Choroid plexus epithelial cell (primary cell): ENCODE measurements at places on chromosomes 1 and 21.
A peak's percentile ranks its signal among the peaks of the same experiment; 100 is the strongest.

DNA sequence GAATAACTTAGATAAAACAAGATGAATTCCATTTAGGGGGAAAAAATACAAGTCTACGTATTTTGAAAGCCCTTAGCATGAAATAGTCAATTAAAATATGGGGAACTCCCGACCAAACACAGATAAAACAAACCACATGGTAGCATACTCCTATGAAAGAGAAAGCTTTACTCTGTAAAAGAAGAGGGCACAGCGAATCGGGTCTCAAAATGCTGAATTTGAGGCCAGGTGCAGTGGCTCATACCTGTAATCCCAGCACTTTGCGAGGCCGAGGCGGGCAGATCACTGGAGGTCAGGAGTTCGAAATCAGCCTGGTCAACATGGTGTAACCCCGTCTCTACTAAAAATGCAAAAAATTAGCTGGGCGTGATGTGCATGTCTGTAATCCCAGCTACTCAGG is 116.9 kb upstream of the TIAM1 start:
- no peak for DNase-seq

DNA sequence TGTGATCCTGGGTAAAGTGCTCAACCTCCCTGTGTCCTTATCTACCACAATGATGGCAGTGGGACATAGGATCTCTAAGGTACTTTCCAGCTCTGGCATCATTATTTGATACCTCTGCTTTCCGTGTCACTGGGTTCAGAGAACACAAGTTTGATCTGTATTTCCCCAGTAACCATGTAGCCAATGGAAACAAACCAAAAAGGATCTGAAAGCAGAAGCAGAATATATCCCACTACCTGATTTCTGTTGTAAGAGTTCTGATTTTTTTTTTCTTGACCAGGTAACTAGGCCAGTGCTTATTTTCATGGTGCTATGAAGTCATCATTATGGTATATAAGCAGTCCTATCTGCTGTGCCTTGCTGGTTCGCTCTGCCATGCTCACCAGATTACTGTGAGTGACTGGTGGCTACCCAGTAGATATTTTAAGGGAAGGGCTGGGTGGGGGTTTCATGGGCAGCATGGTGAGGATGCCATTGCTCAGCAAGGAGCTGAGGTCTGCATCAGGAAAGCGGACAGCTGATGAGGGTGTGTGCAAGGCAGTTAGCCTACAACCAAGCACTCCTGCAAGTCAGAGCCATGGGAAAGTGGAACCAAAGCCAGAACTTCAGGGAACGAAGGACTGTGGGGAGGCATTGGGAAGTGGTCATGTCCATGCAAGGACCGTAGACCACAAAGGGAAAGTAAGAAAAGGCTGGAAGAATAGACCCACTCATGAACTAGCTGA is 104.9 kb upstream of the EDEM3 start:
- no peak for DNase-seq

DNA sequence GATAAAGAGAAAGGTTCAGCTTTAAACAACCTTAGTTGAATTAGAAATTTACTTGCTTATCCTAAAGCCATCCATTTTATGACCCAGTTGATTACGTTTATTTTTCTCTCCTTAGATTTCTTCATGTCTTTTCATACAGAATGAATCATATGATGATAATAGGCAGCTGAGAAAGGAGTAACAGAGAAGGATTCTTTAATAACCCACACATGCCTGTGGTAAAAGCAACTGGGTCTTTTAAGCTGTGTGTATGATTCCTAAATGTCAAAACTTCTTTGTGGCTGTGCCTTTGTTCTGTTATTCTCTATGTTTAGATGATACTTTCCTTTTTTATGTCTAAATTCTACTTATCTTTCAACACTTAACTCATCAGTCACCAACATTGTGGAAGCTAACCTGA is 626.5 kb downstream of the NCAM2 start:
- DNase-seq: peak; percentile 80

DNA sequence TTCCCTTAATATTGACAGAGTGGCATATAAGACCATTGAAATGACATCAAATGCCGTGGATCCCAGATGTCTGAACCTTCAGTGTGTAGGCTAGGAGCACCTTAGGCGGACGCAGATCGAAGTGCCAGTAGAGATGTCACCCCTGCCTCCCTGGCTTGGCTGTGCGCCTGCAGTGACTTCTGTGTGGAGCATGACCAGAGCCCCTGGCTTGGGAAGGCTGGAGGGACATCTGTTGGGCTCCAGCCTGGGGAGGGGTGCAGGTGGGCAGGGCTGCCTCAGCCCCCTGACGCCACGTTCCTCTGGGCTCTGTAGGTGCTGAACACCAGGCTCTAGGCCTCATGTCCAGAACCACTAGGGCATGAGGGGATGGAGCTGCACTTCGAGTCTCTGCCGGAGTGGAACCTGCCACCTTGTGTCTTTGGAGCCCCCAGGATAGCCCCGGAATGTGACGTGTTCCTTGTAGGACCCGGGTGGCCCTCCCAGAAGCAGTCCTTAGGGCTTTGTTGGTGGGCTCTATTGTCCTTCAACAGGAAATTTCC is 103.8 kb downstream of the ADARB1 start:
- DNase-seq: no peak

DNA sequence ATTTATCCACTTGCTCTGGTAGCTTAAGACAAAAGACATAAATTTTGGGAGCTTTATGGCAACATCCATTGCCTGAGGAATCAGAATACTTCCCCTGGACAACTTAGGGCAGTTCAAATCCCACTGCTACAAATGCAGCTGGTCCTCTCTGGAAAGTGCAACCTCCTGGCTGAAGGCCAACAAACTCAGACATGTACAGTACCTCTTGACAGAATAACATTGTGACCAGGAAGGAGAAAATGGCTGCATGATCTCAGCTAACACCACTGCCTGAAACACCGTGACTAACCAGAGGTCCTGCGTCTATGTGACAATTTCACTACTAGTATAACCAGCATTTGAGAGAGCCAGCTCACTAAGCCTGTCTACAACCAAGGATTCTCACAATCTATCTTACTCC is 218.9 kb downstream of the CRB1 start:
- DNase-seq: peak; percentile 39

- no peak for DNase-seq
These were observed 1.8 kb upstream of the NPPB start for GRCh38 chr1:11860587-11860986.

DNA sequence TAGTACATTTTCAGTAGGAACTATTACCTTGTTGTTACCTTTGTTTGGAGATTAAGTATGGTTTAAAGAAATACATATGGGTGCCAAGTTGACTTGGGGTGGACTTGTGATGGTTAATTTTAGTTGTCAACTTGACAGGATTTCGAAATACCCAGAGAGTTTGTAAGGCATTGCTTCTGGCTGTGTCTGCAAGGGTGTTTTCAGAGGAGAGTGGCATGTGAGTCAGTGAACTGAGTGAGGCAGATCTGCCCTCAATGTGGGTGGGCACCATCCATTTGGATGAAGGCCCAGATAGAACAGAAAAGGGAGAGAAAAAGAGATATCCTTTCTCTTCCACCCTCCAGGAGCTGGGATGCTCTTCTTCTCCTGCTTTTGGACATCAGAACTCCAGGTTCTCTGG is 315.5 kb downstream of the GPATCH2 start:
- no peak for DNase-seq

- DNase-seq: no peak
These were observed 310 bp upstream of the SSR2 start for GRCh38 chr1:156021093-156021428.

- DNase-seq: no peak
These were observed 26.8 kb downstream of the GORAB start for GRCh38 chr1:170558731-170559130.

- no peak for DNase-seq
These were observed 594 bp downstream of the LUZP1 start for GRCh38 chr1:23168079-23168444.

DNA sequence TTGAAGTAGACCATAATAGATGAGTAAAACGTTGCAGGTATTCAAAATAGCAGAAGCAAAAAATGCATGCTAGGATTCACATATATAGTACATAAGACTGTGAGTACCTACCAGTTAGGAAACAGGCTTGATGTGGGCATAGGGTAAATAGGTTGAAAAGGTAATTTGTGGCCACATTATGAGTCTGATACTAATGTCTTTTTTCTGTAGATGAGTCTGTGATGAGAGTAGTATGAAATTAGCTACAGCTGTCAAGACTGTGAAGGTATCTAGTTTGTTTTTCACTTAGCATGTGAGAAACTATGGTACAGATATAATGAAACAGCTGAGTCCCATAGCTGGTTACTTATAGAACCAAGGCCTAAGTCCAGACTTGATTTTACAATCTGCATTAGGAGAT is 12.4 kb upstream of the SPATA1 start:
- DNase-seq: no peak

- peak; percentile 44 for DNase-seq
These were observed 4.6 kb downstream of the CTPS1 start for GRCh38 chr1:40984066-40984465.

- DNase-seq: peak; percentile 55
These were observed 9.6 kb downstream of the ZBTB17 start for GRCh38 chr1:15966081-15966955.

DNA sequence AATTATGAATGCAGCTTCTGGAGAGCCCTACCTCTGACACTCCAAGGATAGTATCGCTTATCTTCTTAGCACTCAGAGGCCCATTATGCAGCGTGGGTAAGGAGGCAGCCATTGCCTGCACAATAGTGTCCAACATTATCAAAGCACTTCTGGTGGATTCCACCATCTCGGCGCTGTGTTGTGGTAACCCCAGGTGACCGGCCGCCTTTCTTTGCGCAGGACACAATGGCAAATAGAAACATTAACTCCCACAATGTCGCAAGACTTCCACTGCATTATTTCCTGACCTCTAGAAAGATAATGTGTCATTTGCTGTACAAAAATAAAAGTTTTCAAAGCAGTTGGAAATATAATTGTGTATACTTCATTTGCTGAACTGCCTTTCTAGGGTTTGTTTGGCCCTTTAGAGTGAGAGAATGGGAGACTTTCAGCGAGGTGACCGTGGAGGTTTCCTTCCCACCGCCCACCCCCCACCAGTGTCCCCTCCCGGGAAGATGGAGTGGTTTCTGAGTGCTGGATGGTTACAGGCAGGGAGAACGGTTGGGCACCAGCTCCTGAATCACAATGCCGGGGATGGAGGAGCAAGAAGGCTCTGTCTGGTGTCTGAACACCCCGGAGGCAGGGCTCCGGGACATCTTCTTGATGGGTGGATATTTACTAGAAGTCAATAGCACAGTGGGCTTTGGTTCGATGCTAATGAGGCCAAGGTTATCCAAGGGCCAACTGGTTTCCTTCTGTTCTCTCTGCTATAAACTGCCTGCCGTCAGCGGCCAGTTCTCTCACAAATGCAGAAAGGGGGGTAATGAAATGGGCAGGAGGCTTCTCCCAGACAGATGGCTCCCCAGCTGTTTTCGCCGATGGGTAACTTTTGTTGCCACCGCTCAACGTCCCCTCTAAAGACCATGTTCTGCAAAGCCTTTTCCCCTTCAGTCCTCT is 215.4 kb upstream of the PROX1 start:
- DNase-seq: no peak

DNA sequence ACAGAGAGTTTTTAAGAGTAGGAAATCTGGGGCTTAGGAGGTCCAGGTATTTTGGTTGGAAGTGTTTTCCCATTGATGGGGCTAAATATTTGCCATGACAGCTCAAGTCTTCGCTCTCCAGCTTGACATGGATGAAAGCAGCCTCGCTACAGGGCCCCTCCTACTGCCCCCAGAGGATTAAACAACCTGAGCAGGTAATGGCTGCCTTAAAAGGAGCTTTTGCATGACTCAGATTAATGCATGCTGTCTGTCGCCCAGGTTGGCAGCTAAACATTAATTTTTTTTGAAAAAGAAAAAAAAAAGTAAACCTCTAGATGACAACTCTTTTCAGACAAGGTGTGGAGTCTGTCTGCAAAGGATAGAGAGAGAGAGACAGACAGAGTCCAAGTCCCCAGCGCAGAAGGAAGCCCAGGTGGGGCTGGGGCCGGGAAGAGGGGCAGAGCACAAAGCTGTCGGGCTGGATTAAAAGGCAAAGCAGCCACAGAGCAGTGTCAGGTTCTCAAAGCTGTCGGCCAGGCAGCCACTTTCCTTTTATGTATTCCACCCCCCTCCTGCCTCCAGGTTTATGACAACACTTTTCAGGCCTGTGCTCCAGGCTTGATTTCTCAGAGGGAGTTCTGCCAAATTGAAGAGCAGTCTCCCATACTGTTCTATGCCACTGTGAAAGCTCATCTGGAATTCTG is 127.9 kb downstream of the CLIC6 start:
- DNase-seq: no peak

DNA sequence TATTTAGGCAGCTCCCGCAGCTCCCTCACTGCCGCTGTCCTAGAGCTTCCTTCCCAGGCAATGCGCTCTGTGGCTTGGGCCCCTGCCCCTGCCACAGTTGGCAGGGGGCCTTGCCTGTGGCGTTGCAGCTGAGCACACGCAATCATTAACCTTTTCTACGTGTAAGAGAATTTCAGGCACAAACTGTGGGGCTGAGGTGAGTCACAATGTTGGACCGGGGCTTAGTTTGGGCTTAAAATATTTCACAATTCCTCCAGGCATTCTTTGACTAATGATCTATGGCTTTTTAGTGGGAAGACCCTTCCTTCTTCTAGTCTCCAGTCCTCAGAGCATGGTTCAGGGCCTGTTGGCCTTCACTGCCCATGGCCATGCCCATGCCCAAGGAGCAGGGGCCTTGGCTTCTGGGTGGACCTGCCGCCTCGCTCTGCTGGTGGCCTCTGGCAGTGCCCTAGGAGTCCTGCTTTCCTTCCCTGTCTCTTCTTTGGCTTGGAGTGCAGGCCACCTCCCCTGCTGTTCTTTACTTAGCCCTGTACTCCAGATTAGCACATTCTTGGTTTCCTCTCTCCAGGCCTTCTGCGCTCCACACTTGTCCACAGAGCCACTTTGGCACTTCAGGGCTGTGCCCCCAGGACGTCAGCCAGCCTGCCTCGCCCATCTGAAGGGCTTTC is 39.2 kb downstream of the MAPKAPK2 start:
- DNase-seq: peak; percentile 87

DNA sequence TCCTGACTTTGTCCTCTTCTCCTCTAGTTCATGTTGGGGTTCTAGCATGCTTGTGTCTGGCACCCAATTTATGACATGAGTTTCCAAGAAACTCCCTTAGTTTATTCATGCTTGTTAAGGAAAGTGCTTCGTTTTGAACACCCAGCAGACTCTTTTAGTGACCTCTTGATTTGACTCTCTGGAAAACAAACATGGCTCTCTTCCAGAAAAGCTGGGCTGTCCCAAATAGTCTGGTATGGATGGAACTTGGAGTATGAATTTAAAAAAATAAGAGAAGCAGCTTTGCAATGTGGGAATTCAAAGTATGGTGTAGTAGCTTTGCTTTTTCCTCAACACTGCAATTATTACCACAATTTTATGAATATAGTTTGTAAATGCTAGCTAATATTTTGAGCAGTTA is 143.4 kb upstream of the C8B start:
- no peak for DNase-seq

GRCh38 chr21:29335720-29336119 is 37.0 kb downstream of the BACH1 start:
- peak; percentile 56 for DNase-seq

DNA sequence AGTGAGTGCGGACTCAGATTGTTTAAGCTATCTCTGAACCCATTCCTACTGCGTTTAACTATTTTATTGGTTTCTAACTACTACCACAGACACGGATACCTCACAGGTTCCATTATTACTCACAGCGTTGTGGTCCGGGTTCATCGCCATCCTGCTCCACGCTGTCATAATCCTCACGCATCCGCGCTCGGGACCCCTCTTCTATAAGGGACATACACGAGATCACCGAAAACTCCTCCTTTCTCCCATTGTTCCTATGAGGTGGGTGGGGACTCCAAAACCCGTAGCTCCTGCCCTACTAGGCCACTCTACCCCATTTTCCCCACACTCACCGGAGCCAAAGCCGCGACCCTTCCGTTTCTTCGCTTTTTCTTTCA is 610 bp downstream of the RBM8A start:
- no peak for DNase-seq

GRCh38 chr1:168405906-168406549 is 125.4 kb downstream of the TBX19 start:
- DNase-seq: no peak
